ENCODE measurements at places on chromosomes 6 and 20.

- no peak for DNase-seq
These were observed 514.1 kb upstream of the NRSN1 start for GRCh38 chr6:23611776-23612381.

DNA sequence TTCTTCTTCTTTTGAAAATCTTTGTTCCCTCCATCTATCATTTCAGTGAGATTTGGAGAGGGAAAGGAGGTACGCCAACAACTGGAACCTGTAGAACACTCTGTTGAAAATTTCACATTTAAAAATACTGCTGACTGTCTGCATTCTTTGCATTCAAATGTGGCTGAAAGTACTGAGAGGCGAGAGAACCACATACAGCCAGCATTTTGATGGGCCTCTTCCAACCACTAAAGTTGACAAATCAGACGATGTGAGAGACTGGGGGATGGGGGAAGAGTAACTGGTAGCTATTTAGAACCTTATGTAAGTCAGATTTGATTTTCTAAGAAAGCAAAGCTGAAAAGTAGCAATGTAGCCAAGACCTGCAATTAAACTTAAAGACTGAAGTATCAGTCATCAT, 77.5 kb downstream of the FKBP5 start:
- peak; percentile 90 for DNase-seq

- no peak for DNase-seq
These were observed 50.6 kb downstream of the CHD6 start for GRCh38 chr20:41567615-41568014.

- DNase-seq: no peak
These were observed 15.7 kb upstream of the CGA start for GRCh38 chr6:87110636-87111035.

DNA sequence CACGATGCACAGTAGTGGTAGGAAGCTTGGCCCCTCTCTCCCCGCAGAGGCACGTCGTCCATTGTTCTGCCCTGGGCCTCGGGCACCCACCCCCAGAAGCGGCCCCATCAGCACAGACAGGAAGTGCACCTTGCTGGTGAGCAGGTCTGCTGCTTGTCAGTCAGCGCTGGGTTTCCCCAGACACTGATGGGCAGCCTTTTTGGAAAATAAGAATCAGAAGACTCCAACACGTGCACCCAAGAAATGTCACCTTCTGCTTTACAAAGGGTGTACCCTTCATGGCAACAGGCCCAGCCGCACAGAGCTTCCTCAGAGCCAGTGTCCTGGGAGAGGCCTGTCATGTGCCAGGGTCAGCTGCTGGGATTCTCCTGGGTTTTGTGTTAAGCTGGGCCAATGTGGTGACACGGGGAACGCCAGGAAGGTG, 34.7 kb upstream of the IRF4 start:
- DNase-seq: no peak

DNA sequence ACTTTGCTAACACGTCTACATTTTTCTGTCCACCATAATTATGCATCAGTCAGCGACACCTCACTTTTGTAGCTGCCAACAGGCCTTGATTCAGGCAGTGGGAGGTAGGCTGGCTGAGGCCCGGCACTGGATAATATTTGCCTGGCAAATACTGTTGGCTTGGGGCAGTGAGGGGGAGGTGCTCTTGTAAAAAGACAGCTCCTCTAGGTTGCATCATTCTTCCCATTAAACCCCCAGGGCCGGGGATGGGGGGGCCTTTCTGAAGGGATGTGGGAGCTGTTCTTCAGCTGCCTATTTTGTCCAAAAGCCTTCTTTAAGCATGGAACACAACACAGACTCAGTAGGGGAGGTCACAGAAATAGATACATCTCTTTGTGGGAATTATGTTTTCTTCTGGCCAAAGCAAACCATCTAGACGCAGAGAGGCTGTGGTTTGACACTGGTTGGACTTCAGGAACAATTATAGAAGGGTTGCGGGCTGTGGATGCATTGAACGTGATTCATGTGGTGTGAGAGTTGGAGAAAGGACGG, 338.3 kb upstream of the NT5E start:
- peak; percentile 49 for DNase-seq

- DNase-seq: no peak
These were observed 256.1 kb upstream of the KCNQ5 start for GRCh38 chr6:72365773-72366172.

- DNase-seq: peak; percentile 62
These were observed 20.1 kb upstream of the EMILIN3 start for GRCh38 chr20:41386502-41387427.

GRCh38 chr6:134315974-134316441, 1.9 kb downstream of the SGK1 start:
- DNase-seq: no peak

DNA sequence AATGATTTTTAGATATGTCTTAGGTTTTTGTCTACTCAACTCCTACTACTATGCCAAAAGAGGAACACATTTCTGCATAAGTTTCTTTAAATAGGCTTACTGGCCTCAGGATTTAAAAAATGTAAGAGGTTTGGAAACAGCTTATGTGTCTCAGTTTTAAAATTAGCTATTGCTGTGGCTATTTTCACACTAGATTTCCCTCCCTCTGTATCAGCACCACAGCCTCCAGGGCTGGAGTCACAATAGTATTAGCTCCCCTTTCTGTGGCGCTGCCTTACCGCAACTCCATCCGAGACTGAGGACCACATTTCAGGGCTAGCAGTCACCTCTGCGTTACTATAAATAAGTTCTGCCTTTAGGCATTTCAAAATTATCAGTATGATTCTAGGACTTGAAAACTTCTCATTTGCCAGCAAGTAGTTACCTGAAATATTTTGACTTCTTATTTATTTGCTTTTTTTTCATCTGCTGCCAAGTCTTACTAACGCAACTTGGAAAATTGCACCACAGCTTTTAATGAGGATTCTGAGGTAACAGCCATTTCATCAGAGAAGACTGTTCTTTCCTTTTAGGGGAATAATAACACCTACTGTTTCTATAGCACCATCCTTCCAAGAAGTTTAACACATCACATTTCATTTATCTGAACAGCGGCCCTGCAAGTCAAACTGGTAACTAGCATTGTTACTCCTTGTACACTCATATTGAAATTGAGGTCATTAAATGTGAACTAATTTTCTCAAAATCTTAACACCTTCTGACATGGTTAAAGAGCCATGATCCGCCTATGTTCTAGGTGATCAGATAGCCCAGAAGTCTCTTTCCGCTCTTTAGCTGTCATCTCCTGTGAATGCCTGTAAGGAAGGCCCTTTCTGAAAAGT, 105.9 kb downstream of the GJA10 start:
- peak; percentile 45 for DNase-seq

GRCh38 chr20:35734777-35735649, 7.0 kb downstream of the RBM39 start:
- no peak for DNase-seq

GRCh38 chr20:58131151-58131550, 97.3 kb downstream of the ANKRD60 start:
- DNase-seq: peak; percentile 47
